ENCODE measurements at places on chromosomes 2 and 18.

DNA sequence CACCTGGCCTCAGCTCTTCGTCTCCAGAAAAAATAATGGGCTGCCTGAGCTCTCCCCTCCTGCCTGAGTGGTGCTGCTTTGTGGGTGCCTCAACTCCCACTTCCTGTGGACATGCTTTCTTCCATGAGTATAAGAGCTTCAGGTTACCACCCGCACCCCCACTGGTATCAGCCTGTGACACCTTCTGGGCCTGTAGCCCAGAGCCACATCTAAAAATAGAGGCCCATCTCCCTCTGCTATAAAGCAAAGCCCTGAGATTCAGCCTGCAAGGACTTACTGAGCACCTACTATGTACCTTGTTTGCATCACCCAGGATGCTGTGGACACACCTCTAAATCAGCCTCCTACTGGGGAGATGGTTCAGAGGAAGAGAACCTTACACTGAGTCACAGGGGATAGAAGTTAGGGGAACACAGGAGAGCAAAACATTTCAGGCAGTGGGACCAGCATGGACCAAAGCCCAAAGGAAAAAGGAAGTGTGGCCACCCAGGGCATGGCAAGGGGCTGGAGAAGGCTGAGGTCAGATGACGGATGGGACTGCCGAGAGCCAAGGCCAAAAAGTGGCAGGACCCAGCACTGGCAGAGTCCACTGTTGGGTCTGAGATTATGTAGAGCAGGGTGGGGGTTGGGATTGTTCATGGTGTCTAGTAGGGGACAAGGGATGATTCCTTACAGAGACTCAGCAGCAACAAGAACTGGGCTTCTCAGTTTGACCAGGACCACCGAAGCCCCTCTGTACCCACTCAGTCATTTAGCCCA is 123.7 kb upstream of the PPP1CB start:
- peak; percentile 81 for DNase-seq

GRCh38 chr18:48932822-48933510 is 17.8 kb downstream of the SMAD7 start:
- peak; percentile 67 for DNase-seq

- peak; percentile 50 for DNase-seq
These were observed 155.5 kb downstream of the ARHGAP28 start for GRCh38 chr18:6885006-6885481.

DNA sequence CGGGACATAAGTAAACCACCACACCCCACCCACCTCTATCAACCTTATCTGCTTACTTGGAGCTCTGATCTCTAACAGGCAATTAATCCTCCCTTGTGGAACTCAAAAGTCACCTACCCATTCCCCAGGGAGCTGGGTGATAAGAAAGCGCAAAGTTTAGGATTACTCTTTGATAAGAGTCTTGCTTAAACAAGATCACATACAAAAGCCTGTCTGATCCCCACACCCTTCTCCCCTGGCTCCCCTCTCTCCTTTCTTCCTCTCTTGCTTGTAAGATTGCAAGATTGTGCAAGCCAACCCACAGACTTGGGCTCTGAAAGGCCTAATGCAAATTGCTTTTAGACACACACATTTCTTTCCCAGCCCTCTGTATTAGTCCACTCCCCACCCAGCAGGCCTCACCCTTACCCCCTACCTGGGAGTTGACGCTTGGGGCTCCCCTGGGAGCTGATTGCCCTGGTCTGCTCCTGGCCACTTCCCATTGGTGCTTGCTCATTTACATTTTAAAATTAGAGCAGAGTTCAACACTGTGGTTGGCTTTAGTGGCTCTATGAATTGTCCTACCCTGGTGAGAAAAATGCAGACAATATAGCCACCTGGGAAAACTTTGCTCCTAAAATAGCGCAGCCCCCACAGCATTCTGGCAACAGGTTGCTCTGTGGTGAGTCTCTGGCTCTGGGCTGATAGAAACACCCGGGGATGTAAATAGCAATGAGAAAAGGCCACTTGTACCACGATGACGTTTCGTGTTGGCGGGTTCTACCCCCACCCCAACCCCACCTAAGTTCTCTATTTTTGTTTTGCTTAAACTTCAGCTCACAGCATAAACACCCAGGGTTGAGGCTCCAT is 92.8 kb upstream of the MSH2 start:
- DNase-seq: peak; percentile 76
